ENCODE measurements at places on chromosomes 12 and 14.

GRCh38 chr14:103745424-103745823 lies 29.8 kb downstream of the ZFYVE21 start:
- no peak for DNase-seq

DNA sequence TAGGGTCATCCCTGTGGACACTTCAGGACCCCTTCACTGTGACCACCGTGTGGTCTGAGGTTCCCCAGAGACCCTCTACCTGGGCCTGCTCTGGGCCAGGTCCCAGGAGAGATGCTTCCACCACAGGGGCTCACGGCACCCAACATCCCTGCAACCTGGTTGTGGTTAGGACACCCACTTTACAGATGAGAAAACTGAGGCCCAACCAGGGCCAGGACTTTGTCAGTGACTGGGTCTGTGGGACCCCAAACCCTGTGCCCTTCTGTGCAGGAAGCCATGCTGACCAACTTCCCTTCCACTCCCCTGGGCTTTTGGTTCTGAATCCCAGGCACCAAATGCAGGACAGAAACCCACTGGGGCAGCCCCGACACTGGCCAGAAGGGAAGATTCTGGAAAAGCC lies 21.6 kb downstream of the BEGAIN start:
- no peak for DNase-seq

DNA sequence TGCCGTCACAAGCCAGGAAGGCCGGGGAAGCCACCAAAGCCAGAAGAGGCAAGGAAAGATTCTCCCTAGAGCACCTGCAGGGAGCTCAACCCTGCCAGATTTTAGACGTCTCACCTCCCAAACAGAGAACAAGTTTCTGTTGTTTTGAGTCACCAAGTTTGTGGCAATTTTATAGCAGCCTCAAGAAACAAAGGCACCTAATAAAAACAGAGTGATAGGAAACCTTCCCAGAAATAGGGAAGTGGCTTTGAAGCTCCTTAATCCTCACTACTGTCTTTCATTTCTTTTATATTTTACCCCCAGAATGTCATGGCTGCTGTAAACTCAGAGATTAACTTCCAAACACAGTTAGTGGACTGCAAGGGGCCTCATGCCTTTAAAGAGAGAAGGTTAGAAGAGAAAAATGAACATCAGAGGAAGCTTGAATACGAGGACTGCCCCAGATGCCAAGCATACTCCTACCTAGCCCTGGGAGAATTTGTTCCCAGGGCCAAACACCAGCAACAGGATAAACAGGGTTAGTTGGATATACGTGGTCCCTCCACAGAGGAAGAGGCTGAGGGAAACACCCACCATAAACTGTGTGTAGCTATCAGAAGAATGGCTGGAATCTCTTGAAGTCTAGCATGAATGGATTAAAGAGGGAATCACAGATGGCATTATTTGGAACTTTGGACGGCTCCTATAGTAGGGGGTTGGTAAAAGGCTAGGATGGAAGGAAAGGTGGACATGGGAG lies 148.3 kb downstream of the KCNA5 start:
- DNase-seq: no peak

- no peak for DNase-seq
Measured at GRCh38 chr12:13713556-13714410, 267.6 kb downstream of the GRIN2B start.

DNA sequence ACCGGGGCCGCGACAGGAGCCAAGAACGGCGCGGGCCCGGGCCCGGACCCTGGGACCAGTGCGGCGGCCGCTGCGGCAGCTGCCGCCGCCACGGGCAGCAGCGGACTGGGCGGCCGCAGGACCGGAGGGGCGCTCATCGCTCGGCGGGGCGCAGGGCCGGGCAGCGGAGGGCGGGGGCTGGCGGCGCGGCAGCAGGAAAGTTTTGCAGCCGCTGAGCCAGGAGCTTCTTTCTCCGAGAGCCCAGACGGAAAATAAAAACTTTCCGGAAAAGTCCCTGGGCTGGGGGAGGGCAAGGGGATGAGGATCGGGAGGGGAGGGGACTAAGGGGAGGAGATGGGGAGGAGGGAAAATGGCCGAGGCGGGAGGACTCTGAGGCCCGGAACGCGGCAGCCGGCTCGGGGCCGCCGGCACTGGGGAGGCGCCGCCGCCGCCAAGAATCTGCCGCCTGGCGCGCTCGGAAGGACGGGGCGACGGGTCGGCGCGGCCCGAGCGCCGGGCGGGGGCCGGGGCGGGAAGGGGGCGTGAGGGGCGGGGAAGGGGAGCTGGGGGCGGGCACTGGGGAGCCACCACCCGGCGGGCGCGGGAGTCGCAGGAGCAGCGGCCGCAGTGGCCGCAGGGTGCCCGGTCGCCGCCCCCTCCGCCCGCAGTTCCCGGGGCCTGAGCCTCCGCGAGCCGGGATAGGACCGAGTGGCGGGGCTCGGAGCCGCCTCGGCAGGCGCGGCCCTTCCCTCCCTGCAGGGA lies at the start of gene PRKD1:
PRKD1 (minus strand) TSS at position 472 of the 741 bp plus-strand sequence.
- no peak for DNase-seq

GRCh38 chr12:76266797-76267196 lies 81.4 kb downstream of the BBS10 start:
- DNase-seq: no peak

DNA sequence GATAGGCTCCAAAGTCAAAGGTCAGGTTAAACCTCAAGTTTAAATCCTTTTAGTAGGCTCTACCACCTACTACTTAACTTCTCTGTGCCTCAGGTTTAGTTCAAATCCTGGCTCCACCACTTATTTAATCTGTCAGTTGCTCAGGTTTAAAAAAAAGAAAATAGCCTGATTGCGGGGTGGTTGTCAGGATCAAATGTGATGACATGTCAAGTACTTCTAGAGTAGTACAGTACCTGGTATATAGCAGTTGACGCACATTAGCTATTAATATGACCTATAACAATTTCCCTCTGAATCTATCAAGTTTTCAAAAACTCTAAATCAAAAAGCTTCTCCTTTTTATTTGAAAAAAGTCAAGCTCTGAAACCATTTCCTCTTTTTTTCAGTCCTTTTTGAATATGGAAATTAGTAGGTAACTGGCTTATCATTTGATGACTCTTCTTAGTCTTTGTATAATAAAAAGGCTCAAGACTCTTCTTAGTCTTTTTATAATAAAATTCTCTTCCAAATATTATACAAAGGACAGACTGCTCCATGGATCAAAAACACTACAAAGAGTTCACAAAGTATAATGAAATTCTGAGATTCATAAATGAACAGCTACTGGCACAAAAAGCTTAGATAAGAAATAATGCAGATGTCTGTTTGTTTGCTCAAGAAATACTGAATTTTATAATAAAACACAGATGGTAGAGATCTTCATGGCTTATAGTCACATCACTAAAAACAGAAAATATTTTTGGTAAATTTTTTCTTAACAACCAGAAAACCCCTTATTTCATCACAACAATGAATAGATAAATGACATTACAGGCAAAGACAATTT lies 5.0 kb downstream of the OSBPL8 start:
- no peak for DNase-seq

DNA sequence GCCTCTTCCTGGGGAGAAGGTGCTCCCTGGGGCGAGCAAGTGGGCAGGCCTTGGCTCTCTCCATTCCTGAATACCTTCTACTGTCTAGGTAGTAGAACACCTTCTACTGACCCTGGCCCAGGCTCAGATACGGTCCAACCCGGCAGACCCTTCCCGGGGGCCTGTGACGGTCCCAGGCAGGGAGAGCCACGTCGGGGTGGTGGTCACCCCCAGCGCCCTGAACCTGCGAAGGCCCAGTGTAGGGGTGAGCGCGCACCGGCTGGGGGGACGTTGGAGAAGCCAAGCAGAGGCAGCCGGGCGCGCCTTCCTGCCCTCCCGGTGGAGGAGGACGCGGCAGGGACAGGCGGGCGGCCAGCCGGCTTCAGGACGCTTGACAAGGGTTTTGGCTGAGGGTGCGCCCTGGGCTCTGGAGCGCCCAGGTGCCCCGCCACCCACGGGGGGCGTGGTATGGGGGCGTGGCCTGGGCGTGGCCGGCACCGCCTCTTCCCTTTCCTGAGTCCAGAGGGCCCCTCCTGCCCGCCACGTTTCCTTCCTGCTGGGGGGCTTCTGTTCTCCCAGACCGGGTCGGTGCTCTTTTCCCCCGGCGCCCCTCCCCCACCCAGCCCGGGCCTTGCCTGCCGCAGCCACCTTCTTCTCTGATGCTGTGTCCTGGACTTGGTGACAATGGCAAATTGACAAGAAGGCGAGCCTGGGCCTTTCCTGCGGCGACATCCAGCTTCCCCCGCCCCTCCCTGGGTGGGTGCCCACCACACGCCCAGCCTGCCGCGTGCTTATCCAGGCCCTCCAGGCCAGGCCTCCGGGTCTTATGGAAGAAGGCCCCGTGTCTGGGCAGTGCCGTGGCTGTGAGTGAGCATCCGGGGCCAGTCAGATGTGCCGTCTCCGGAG lies 24.5 kb upstream of the PPP1R13B start:
- DNase-seq: no peak

DNA sequence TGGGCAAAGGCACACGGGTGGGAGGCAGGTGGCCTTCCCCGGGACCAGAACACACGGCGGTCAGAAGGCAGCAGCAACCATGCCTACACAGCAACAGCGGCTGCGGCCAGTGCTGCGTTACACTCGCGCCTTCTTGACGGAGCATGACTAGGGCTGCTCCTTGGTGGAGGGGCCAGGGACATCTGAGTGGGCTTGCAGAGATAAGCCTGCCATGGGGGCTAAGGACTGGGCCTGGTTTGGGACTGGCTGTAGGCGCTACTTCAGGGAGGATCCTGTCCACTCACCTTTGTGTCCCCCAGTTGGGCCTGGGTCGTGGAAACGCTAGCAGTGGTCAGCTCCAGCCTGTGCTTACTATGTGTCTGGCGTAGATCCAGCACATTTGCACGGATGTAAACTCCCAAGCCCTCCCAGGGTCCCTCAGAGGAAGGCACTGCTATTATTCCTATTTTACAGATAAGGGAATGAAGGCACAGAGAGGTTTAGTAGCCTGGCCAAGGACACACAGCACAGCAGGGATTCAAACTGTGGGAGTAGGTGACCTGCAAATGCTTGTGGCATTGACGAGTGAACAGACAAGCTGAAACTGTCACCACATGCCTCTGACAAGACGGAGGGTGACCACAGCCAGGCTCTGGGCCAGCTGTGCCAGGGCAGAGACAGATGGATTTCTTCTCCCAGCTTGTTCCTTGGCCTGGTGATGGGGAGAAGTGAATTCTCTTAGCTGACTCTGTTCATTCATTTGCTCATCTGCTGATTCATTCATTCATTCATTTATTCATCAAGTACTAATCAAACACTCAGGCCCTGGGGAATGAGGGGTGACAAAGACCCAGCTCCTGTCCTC lies 31.9 kb upstream of the DLK1 start:
- no peak for DNase-seq

DNA sequence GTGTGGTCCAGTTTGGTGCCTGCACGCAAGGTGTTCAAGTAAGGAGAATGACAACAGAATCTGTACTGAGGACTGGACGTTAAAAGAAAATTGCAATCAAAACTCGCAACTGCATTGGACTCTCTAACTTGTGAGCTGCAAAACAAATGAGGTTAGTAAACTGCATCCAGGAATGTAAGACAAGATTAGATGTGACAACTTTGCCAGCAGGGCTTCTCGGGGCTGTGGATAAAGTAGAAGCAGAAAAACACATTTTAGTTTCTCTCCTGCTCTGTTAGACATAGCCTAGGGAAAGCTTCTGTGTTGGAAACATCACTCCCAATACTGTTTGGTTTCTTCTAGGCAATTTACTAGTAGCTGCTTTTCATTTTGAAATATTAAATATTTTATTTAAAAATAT lies 338.2 kb upstream of the NAV3 start:
- DNase-seq: no peak

GRCh38 chr14:100982762-100983161 lies 79.2 kb upstream of the RTL1 start:
- DNase-seq: no peak

DNA sequence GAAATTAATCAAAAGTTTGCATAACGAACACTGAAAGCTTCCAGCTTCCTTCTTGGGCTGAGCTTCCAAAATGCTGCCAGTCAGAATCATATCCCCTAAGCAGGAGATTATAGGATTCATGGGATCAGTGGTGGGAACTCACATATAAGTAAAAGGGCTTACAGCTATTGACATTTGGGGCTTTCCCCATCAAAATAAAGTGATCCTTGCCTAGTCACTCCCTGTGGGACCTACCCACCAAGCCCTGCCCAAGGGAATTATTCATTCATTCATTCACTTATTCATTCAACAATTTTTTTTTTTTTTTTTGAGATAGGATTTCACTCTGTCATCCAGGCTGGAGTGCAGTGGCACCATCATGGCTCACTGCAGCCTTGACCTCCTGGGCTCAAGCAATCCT lies 47.5 kb upstream of the NR1H4 start:
- DNase-seq: no peak
